Left lung (tissue), 14 donors: ENCODE measurements at places on chromosomes 7 and 10. TPM values are rescaled to one million over a fixed set of nuclear protein-coding genes. Genes with fewer than 3 reads are reported as not detected.

UCN3 gene
- total RNA-seq: not detected

MRC1 gene
- 301 TPM for total RNA-seq

NPSR1 gene
- total RNA-seq: not detected

CELF2 gene
- 89.5 TPM for total RNA-seq

ERVW-1 gene
- not detected for total RNA-seq

- no peak for DNase-seq
Observed at GRCh38 chr7:28314841-28315240, 97.5 kb upstream of the CREB5 start.

DNA sequence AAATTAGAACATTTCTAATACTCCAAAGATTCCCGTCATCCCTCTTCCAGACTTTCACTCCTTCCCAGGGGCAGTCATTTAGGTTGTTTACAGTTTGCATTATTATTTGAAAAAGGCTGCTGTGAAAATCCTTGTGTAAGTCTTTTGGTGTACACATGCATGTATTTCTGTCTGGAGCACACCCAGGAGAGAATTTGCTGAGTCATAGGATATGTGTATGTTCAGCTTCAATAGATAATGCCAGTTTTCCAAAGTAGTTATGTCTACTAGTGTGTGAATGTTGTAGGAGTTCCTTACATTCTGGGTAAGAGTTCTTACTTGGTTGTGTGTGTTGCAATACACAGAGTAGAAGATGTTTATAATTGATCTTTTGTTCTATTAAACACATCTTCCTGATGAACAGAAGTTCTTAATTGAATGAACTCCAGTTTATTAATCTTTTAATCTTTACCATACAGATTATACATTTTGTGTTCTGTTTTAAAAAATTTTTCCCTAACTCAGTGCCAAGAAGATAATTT, 25.3 kb downstream of the CROT start:
- DNase-seq: no peak

DNA sequence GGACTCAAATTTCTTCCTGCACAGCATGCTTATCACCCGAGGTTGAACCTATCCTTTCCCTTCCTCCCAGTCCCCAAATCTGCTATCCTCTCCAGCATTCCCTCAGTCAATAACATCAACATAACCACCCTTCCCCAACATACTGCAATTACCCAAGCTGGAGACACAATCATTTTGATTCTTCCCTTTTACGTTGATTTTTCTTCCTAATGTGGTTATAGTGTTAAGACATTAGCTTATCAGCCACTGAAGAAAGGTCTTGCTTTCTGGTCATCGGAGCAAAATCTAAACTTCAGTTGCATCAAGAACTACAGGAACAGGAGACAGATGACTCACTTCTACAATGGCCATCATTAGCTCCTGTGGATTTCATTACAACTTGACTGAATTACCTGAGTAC, 3.5 kb upstream of the HBP1 start:
- DNase-seq: no peak

DNA sequence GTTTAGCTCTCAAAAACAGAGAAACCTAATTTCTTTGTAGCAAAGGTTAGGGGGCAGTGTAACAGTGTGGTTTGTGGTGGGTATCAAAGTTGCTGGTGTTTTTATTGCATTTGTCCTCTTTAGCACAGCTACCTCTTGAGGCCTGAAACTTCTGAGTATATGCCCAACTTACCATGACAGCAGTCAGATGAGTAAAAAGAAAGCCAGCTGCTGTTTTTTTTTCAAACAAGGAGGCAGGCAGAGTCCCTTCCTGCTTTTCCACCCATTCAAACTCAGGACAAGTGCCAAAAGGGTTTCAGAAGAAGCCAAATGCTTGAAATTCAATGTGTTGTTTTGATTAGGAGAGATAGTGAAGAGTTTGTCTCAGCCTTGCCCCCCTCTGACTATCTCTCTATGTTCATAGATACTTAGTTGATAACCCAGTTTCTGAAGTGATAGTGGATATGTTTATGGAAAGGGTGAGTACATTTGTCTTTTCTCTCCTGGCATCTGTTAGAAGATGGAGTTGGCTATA, 23.1 kb downstream of the GBF1 start:
- DNase-seq: no peak
